Left renal cortex interstitium (tissue), 4 donors: ENCODE measurements at places on chromosomes 3 and 15. TPM values are rescaled to one million over a fixed set of nuclear protein-coding genes. Genes with fewer than 3 reads are reported as not detected.

DNA sequence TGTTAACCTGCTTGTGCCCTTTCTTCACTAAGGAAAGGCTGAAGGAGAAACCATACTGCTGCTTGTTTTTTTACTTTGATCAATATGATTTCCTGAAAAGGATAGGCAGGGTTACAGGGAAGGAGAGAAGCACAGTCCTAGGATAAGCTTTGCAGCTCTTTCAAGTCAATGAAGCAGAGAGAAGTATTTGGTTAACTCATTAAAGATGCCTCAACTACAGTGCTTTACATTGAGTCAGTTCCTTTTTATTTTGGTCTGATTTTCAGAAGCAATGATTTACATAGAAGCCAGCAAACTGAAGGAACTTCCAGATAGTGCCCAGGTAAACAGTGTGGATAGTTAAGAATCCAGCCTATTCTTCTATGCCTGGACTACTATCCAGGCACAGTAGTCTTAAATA, 64.8 kb downstream of the ARIH1 start:
- DNase-seq: no peak

The CCR8 gene
- polyA plus RNA-seq: not detected

GRCh38 chr3:186523434-186523833, 20.7 kb downstream of the CRYGS start:
- no peak for DNase-seq

The GOLGA8G gene
- polyA plus RNA-seq: not detected

DNA sequence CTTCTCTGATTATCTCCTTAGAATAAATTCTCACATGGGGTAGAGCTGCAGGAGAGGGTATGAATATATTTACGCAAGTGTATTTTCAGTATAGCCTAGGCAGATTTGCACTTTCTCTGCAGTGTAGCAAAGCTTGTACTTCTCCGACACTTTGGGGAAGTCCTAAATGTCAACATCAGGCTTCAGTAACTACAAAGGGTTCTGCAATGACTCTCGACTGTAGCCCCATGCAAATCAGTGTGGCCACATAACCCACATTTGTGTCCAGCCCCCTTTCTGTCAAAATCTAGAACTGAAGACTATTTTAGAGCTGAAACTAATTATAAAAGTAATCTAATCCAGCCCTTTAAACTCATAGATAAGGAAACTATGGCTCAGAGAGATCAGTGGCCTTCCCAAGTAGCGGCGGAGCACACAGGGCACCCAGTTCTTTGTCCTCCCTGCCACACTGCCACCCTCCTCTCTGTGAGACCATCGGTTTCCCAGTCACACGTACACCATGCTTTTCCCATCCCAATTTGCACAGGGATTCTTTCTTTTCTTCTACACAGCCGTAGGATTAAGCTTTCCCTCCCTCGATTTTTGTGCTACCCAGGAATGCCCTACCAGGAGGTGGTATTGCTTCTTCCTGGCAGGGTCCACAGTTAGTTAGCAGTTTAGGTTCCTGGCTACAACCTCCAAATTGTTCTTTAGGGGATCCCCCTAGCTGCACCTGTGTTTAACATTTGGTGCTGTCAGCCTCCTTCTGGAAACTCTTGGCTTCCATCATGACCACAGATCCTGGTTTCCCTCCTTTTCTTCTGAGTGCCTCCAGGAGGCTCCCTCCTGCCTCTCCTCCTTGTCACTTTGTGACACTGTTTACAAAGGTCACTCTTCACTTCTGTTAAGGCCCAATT, 22.9 kb downstream of the MRAS start:
- DNase-seq: no peak

- DNase-seq: no peak
Measured at GRCh38 chr3:172334671-172335207, 113.5 kb downstream of the GHSR start.

GRCh38 chr3:61646851-61647525, 85.6 kb downstream of the PTPRG start:
- no peak for DNase-seq

DNA sequence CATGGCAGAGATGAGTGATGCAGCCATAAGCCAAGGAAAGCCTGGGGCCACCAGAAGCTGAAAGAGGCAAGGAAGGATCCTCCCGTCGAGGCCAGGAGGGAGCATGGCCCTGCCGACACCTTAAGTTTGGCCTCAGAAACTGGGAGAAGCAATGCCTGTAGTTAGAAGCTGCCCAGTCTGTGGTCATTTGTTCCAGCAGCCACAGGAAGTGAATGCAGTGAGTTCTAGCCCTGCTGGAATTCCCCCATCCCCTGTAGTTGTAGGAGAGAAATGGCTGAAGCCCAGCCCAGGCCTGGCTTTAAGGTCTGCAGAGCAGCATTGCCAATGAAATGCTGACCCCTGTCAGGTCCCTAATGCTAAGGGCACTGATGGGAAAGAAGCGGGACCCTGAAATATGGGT, 12.2 kb upstream of the CHSY1 start:
- DNase-seq: no peak

DNA sequence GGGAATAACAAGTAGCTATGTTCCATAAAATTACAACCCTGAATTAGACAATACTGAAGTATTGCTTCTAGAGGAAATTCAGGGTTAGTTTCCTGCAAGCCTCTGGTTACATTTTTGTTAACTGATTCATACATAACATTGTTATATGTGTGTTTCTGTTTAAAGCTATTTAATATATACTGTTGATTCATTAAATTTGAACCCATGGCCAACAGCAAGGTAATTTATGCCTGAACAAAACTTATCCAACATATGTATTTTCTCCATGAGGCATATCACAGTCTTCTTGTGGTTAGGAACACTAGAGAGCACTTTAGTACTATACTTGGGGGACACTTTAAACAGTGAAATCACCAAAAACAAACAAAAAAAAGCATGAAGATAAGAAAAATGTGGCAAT, 47.7 kb upstream of the PTX3 start:
- no peak for DNase-seq

The GXYLT2 gene
- polyA plus RNA-seq: 14.1 TPM

DNA sequence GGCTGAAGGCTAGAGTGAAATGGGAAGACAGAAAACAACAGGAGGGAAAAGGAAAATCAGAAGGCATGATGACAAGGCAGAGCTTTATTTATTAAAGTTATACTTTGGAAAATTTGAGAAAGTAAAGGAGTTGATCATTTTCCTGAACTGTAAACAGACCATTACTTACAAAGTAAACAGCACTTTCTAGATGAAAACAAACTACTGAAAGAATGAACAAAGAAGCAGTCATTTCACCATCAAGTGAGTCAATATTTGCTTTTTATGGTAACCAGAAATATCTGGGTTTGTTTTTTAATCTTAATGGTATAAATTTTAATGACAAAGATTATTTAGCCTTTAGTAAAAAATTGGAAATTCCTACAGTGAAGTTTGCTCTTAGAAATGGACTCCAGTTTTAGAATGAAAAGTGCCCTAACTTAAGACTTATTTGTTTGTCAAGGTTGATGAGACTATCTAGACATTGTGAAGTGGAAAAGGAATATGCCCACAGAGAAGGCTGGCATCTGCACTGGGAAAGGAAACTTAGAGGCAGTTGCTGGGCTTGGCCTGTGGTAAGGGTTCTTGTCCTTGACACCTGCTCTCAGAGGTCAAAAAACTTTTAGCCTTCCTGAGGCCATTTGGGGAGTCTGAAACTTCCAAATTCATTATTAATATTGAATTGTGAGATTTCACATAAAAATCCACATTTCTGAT, 47.2 kb downstream of the SPTSSB start:
- no peak for DNase-seq

The DUOX1 gene
- polyA plus RNA-seq: 5.2 TPM
